Activated T-helper 17 cell treated with anti-CD3 and anti-CD28 coated beads, Interleukin-2, amount 50 U/mL, for 72 hours (primary cell): ENCODE measurements at places on chromosomes 4 and X. TPM values are rescaled to one million over a fixed set of nuclear protein-coding genes. Genes with fewer than 3 reads are reported as not detected.

DNA sequence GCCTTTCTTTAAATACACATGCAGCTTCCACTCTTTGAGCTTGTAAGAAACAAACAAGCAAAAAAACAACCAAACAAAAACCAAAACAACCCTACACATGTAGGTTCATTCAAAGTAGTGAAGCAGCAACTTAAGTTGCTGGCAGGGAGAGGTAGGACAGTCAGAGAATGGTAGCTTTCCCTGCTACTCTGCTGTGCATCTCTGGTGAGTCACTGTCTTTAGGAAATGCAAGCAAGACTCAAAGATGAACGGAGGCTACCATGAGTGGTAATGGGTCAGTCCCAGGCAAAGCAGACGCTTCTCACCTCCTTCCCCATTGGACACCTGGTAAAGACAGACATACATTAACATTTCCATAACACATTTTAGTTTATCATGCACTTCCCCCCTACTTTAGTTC is 43.2 kb downstream of the PGRMC2 start:
- no peak overlapping the region for H3K27ac ChIP-seq
- ATAC-seq, result no peak
- no peaks in the 10 kb centered on the region for H3K36me3 ChIP-seq
- H3K4me3 ChIP-seq, result no peak overlapping the region
- H3K4me1 ChIP-seq, result no peaks in the 10 kb centered on the region

- no peaks in the 10 kb centered on the region for H3K4me1 ChIP-seq
- H3K27ac ChIP-seq, result no peak overlapping the region
- no peaks in the 10 kb centered on the region for H3K36me3 ChIP-seq
These were observed 20.2 kb upstream of the GATB start for GRCh38 chr4:151781026-151781425.

DNA sequence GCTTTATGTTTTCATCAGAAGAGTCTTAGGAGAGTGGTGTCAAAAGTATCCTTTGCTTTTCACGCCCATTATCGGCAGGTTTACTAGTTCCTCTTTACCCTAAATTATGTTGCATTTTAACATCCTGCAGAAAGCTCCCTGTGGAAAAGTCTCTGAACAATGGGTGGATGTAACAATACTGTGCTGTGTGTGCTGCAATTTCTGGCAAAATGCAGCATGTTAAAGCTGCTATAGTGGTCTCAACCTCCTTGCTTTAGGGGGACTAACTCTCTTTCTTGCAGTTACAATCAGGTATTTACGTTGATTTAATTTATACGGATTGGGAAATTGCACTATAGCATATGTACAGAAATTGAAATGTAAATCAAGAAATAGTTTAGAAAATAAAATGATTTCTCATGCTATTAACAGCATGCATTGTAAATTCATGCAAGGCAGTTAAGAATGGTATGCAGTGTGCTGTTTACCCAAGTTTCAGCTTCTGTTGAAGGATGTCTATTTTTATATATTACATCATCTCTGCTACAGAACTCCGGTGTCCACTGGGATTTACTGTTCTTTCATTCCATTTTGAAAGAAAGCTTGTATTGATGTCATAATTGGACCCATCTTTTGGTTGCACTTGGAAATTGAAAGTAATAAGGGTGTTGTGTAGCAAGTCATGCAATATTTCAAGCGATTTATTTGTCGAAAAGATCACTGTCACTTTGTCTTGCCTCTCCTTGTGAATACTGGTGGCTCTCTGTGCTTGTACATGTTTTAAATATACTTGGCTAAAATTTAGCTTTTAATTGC is 145.7 kb downstream of the RAPGEF2 start:
- no peak overlapping the region for H3K4me3 ChIP-seq
- ATAC-seq, result no peak
- H3K27ac ChIP-seq, result no peak overlapping the region
- peaks cover 4% of the 10 kb centered on the region for H3K4me1 ChIP-seq
- H3K27me3 ChIP-seq, result no peaks in the 10 kb centered on the region
- H3K36me3 ChIP-seq, result peaks cover 22% of the 10 kb centered on the region

DNA sequence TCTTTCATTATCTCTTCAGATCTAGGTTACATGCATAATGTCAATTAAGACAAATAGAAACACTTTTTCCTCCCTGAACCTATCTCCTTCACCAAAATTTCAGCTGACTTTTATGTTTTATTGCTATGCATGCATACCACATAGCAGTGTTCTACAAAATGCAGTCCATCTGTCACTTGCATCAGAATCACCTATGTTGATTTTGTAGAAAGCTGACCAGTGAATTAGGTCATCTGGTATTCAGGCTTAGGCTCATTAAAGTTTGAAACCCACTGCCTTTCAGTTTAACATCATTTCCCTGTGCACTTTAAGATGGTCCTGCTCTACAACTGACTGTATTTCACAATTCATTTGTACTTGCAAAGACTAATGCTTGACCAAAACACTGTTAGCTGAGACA is 277.9 kb downstream of the CFAP299 start:
- H3K4me3 ChIP-seq, result no peak overlapping the region
- no peaks in the 10 kb centered on the region for H3K4me1 ChIP-seq
- H3K36me3 ChIP-seq, result no peaks in the 10 kb centered on the region
- H3K27ac ChIP-seq, result no peak overlapping the region
- ATAC-seq, result no peak
- H3K27me3 ChIP-seq, result no peaks in the 10 kb centered on the region

- H3K27ac ChIP-seq, result no peak overlapping the region
- no peak for ATAC-seq
- H3K27me3 ChIP-seq, result peaks cover 38% of the 10 kb centered on the region
- no peak overlapping the region for H3K4me3 ChIP-seq
These were observed 36.4 kb upstream of the LCORL start for GRCh38 chr4:18057821-18058533.

- ATAC-seq, result no peak
- no peak overlapping the region for H3K27ac ChIP-seq
- no peaks in the 10 kb centered on the region for H3K36me3 ChIP-seq
- no peaks in the 10 kb centered on the region for H3K4me1 ChIP-seq
- H3K4me3 ChIP-seq, result no peak overlapping the region
- no peaks in the 10 kb centered on the region for H3K27me3 ChIP-seq
These were observed 122.5 kb downstream of the KCNIP4 start for GRCh38 chr4:21826071-21826470.

Gene CT47B1
- not detected for total RNA-seq

Gene MAGEA3
- not detected for total RNA-seq

Gene RIPPLY1
- total RNA-seq, result not detected

Gene XKRX
- total RNA-seq, result 0.13 TPM

Gene NAP1L3
- total RNA-seq, result 1.6 TPM

Gene CXCL10
- total RNA-seq, result 1.1 TPM
